Progenitor cell of endocrine pancreas (in vitro differentiated cells): ENCODE measurements at places on chromosomes 2 and 18.

DNA sequence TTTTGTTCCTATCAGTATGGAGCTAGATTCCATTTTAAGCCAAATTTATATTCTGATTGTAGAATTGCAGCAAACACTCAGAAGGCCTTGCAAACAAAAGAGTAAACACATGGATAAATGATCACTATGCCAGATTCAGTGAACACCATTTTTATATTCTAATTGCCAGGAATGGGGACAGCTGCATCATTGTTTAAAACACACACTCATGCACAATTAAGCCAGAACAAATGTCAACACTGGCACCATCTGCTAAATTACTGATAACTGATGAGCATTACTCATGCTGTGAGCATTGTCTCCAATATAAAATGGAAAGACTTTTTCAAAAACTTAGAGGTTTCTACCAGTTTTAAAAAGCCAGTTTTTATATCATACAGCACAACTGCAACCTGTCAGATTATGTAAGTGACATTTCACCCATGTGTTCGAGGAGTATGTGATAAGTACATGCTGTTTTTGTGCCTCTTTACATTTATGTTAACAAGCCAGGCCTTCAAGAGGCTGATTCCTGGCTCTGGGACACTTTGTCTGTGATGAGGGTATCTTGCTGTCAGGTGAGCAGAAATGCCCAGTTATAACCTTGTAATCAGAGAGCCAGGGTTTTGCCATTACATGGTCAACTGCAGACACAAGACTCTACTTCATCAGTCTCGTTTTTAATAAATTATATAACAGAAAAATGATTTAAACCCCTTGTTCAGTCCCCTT is 4.4 kb upstream of the ST8SIA5 start:
- DNase-seq: no peak

GRCh38 chr2:65278531-65278981 is 50.9 kb downstream of the ACTR2 start:
- DNase-seq: no peak

DNA sequence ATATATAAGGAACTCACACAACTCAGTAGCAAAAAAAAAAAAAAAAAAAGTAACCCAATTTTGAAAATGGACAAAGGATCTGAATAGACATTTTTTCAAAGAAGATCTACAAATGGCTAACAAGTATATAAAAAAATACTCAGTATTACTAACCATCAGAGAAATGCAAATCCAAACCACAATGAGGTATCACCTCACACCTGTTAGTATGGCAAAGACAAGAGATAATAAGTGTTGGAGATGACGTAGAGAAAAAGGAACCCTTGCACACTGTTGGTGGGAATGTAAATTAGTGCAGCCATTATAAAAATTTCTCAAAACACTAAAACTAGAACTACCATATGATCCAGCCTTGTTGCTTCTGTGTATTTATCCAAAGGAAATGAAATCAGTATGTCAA is 5.8 kb upstream of the CNDP1 start:
- DNase-seq: no peak

- DNase-seq: no peak
Measured at GRCh38 chr18:24991141-24992060, 360.6 kb downstream of the ZNF521 start.

- DNase-seq: no peak
Measured at GRCh38 chr2:239587311-239587731, 186.5 kb upstream of the HDAC4 start.

DNA sequence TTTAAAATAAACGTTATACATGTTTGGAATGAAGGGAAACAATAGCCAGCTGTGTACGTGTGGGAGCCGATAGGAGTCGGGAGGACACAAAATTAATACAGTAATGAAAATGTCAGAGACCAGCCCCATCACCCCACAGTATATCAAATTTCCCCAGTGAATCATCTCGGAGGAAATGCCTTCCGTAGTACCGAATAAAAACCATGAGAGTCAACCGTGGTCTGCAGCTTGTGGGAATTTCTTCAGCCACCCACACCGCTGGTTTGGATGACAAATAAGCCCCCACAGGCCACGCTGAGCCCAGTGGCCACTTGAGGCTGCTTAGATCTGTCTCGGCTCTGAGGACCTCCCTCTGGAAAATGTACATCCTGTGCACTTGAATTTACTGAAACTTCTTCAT is 133.7 kb downstream of the COL6A3 start:
- DNase-seq: no peak

DNA sequence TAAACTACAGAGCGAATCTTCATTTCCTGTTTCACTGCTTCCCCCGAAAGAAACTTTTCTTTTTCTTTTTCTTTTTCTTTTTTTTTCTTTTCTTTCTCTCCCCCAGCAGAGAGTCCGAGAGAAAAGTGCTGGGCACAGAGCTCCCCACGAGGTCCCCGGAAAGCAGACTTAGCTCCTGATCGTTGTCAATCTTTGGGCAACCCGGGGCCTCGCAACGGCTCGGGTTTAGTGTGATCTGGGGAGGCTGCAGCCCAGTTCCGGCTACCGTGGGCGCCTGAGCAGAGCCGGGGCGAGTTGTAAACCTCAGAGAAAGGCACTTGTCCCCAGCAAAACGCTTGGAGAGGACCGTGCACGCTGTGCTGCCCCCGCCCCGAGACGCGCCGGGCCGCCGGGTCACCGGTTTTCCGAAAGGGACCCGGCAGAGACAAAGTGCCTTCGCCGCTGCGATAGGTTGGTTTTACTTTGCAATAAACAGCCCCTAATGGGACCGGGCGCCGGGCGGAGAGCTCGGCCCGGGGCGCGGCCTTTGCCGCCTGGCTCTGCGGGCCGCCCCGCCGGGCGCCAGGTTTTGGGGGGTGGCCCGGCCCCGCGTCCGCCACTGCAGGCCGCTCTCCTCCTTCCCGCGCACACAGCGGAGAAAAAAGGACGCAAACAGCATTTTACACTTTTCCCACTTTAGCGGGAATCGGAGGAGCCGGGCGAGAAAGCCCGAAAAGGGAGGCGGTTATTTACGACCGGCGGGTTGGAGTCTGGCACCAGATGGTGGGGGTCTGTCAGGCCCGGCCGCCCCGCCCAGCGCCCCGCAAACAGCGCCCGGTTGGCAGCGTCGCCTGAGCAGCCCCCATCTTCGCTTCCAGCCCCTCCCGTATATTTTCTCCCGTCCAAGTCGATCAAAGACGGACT is 136.0 kb downstream of the INSIG2 start:
- DNase-seq: peak; percentile 29
